ENCODE measurements at places on chromosomes 1 and 21.

- no peak for DNase-seq
These were observed 345.8 kb upstream of the CHRM3 start for GRCh38 chr1:239040523-239040922.

DNA sequence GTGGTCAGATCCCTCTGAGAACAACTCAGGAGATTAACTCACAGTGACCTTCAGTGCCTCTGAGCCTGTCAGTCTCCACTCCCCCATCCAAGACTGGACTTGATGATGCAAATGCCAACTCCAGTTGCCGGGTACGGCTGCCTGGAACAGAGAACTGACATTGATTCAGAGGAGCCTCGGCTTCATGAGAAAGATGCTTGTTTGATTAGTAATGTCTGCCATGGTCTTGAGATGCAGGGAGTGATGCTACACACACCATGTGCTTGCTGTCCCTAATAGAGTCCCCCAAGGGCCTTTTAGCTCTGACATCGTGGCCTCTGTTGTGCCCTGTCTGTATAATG, 51.8 kb upstream of the LRP8 start:
- DNase-seq, result no peak

GRCh38 chr21:44670642-44671432, 4.1 kb upstream of the KRTAP12-2 start:
- no peak for DNase-seq

- no peak for DNase-seq
These were observed 58.0 kb downstream of the MEGF6 start for GRCh38 chr1:3553166-3553939.

- no peak for DNase-seq
These were observed 40.7 kb downstream of the FOXO6 start for GRCh38 chr1:41401899-41402298.

DNA sequence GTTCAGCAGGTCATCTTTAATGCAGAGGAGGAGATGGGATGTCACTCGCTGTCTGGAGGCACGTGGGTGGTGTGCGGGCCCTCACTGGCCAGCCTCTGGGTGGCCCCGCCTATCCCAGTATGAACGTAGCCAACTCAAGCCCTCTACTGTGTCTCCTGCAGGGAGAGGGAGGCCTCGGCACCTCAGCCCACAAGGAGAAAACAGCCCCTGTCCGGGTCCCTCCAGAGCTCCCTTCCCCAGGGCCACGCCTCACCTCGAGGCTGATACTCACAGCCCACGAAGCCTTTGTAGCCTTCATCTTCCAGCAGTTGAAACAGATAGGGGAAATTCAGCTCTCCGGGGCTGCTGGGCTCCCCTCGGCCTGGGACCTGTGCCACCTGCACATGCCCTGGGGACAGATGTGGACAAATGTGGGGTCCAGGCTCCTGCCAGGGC, 2.6 kb downstream of the HYI start:
- no peak for DNase-seq
